CD4-positive, alpha-beta T cell treated with Interleukin-4 for 4 hours (primary cell): ENCODE measurements at places on chromosomes 2 and 18.

DNA sequence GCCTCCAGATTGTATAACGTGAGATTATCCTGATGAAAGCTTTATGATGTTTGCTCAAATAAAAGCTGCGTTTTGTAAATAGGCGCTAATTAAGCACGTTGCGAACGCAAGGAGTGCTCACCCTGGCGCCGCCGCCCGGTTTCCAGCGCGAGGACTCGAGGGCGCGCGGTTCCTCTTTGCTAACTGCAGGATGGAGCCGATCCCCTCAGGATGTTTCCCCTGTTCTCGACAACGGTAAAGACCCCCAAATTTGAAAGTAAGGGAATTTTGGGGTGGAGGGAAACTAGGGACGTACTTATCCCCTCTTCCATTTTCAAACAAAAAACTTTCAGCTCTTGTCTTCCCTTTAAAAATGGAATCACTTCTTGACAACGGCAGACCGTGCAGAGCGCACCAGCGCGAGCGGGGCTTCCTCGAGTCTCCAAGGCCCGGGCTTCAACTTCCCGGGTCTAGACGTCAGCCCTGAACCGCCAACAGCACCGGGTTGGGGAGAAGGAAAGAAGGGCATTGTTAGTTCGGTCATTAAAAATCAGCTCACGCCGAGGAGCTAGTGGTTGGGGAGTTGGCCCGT lies 1.1 kb upstream of the GBX2 start:
- DNase-seq: no peak

DNA sequence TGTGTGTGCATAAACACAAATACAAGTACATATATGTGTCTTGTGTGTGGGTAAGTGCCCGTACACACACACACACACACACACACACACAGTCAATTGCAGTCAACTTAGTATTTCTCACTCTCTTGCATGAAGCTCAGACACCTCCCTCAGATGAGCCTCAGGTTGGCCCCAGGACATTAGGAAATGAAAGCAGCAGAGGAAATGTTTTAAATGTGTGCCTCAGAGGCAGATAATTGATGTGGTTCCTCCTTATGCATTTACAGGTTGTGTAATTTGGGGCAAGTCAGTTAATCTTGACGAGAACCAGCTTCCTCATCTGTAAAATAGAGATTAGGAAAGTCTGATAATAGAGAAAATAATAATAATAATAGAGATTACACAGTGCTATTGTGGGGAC lies 814.0 kb upstream of the ID2 start:
- DNase-seq: peak; percentile 23

DNA sequence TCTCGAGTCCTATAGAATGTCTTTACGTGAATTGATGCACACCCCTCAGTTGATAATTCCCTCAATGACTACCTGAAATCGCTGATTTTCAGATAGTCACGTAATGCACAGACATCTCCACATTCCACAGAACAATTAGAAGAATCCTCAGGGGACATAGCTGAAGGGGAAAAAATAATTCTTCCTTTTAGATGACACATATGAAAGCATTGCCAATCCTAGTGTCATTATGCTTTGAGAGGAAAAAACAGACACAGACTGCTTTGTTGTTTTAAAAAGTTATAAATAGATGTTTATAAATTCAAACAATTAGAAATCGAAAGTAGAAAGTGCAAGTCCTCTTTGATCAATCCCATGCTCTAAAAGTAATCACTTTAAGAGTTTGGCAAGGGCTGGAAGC lies 100.6 kb upstream of the FN1 start:
- no peak for DNase-seq

DNA sequence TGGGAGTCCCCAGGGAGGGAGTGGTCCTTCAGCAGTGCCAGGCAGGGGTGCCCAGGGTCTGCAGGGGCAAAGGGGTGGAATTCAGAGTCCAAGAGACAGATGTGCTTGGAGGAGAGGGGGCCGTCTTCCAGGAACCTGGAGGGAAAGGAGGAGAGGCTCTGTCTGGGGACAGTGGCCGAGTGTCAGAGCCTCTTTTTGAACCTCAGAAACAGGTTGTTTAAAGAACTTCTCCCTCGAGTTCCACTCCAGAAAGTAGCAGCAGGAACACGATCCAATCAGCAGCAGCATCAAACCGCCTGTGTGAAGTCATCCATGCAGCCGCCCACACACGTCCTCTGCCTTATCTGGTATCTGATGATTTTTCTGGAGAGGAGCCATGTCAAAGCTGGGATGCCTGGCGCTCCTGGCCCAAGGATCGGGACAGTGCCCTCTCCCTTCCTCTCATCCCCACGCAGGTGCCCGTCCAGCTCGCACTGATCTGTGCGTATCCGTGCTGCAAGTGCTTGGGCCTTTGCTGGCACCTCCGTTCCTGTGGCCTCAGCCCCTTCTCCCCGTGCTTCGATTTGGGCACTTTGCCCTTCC lies 205.1 kb downstream of the NDUFA10 start:
- no peak for DNase-seq

GRCh38 chr2:141490886-141491285 lies 639.9 kb downstream of the LRP1B start:
- no peak for DNase-seq
